Keratinocyte (primary cell): ENCODE measurements at places on chromosomes 6 and 20.
A peak's percentile ranks its signal among the peaks of the same experiment; 100 is the strongest.

GRCh38 chr6:47741807-47742206 is 40.0 kb upstream of the OPN5 start:
- peak; percentile 55 for DNase-seq

DNA sequence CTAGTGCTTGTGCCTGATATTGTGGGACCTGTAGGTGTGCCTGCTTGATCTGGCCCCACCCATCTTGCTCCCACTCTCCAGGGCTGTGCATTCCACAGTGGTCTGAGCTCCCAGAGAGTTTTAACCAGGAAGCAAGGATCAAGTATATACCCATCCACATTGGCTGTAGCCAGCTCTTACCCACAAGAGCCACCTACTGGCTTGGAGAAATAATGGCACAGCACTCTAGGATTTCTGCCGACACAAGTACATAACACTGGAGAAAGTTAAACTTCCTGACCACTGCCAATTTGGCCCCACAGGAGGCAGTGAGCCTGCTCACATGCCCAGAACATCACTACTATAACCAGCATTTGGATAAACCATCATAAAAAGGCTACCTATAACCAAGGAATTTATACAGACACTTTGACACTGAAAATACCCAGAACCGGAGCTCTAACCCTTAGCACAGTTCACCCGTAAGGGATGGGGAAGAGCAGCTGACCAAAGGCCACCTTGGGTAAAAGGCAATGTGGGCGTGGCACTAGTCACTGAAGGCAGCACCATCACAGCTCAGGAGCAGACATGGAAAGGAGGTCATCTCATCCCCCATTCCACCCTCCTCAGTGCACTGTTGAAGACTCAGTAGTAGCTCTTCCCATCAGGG is 440.4 kb downstream of the BTBD3 start:
- DNase-seq, result no peak

DNA sequence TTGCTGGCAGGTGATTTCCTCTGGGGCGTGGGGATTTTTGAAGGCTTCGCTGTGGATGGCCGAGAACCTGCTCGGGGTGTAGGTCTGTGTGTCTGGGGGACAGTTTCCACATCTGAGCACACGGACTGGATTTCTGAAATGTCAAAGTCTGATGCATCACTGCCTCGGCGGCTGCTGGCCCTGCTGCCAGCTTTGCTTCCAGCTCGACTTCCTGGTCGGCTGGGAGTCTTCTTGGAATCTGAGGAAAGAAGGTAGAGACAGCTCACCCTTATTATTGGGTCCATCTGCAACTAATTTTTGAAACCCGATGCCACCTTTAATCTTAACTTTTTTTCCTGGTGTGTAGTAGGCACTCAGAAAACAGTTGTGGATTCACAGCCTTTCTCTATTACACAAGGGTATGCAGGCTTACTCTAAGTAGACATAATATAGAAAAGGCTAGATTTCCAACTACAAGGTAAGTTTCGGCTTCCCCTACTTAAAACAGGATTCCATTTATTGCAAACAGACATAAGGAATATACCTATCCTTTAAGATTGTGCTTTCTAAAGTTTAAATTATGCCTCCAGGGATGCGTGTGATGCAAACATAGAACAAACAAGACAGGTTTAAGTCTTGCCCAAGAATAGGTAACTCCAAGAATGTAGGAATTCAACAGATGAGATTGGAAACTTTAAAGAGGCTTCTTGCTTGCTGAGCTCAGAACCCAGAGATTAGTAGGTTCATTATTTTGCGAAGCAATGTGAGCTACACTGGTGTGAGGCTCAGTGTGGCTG is 183.5 kb downstream of the DST start:
- no peak for DNase-seq

- DNase-seq, result no peak
These were observed 55.6 kb upstream of the BEND6 start for GRCh38 chr6:56899311-56899710.

DNA sequence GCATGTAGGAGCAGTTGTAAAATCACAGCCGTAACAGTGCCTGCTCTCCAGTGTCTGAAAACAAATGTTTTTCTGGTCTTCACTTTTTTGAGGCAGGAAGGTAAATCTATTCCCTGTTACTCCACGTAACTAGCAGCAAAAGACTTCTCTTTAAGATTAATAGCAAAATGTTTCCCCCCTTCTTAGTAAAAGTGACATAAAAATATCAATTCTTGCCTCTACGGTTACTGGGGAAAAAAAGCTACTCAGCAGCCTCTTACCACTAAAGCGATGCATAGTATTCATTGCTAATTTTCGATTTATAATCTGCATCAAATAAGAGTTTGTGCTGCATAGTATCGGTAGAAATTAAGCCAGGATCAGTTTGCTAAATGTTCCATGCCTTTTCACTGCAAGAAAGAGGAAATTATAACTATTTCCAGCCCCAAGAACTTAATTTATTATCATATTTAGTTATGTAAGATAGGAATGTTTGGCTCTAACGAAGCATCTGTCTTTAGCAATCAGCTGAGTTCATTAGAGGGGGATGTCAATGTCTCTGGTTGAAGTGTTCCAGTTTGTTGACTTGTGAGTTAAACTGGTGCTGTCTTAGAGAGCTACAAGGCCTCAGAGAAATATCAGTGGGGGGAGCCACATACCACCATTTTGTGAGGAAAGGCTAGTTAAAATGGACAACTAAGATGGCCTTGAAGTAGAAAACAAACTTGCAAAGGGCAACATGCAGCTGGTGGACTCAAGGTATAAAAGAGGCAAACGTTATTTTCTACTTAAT is 617 bp upstream of the TSPYL1 start:
- DNase-seq, result no peak

DNA sequence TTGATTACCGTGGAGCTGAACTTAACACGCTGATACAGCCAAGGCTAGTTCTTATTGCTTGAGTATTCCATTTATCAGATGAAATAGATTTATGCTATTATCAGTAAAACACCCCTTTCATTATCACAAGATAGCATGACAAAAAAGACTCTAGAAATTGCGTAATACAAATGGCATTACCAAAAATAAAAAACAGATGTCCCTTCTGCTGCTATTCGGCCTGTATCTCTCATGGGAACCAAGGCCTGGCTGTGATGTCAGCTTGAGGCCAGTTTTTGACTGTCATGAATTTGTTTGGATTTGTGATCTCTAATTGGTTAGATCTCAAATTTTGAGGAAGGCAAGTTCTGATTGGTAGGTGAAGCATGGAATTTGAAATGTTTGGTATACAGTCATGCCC is 25.2 kb downstream of the MEI4 start:
- no peak for DNase-seq

DNA sequence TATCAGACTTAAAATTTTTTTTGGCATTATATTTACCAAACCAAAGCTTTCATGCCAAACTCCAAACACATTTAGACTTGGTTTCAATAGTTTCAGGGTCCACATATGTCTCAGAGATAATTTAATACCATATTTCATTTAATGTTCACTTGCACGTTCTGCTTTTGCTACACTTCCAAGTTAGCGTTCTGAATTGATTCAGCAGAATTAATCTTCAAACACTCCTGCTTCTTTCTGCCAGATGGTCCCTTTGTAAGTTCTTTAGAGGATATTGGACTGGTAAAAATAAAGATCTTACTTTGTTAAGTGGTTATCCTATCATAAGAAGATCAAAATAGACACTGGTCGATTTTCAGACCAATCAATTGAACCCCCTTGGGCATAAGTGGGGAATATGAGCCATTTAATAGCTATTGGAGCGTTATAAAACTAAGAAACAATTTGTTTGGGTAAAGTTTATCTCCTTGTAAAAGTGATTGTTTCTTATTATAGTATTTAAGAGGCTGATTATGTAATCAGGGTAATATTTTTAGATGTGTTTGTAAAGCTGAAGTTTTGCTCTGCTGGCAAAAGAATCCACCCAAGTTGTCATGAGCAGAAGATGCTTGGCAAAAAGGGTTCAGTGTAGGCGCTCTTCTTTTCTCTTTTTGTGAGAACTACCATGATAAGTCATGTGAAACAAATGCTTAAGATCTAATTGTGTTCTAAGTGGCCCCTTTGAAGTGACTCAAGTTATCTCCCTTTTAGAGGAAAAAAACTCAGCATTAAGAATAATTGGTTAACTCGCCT is 92.2 kb downstream of the MCHR2 start:
- no peak for DNase-seq

DNA sequence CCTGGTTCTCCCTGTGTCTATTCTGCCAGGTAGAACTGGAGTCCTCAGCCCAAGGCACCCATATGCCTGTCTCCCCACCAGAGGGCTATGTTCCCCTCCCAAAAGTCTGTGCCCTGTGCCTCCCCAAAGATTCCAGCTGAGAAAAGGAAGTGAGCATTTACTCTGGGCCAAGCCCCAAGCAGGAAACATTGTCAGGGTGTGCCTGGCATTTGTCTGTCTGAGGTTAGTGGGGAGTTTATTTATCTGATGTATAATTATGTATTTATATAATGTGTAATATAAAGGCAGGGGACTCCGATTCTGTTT is 5.6 kb downstream of the GDF5 start:
- no peak for DNase-seq
